ENCODE measurements at places on chromosomes 12 and 14.

DNA sequence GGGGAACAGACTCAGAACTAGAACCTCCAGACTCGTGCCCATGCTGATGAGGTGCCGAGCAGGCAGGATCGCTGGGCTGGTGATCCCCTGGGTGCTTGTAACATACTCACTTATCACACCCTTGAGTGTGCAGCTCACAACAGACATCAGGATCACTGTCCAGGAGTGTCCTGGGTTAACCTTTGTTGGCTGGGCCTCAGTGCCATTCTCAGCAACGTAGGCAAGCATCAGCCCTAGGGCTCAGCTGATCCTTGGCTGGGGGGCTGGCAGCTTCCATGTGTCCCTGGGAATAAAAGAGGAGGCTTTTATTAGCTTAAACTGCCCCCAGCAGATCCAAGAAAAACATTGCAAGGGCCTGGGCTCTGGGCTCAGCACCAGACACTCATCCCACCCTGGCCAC lies 1.6 kb downstream of the TMEM229B start:
- DNase-seq, result no peak

DNA sequence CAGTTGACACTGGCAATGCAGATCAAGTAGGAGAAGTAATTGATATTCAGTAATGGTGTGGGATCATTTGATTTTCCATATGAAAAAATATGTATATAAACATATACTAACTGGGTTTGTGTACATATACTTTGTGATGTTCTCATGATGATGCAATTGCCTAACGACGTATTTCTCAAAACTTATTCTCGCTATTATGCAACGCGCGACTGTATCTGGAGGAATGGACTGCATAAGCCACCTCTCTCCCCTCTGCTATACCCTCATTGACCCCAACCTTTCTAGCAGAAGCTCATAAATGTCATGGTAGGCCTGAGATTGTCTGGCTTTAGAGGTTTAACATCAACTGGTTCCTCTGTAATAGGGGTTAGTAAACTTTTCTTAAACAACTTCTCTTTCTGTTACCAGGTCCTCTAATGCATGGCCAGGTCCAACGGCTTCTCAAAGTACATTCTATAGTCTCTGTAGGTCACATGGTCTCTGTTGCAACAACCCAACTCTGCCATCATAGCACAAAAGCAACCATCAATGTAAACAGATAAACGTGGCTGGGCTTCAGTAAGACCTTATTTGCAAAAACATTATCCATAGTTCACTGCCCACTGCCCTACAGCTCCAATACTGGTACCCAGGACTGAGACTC lies 59.3 kb downstream of the FOXN3 start:
- DNase-seq, result peak; percentile 77

- no peak for DNase-seq
These were observed 30.8 kb downstream of the MAX start for GRCh38 chr14:65071544-65071943.

- no peak for DNase-seq
These were observed 12.2 kb downstream of the EIF5 start for GRCh38 chr14:103346286-103346685.

GRCh38 chr12:133203344-133204263 lies 22.3 kb downstream of the ZNF268 start:
- DNase-seq, result no peak

GRCh38 chr14:42001431-42001830 lies 394.8 kb downstream of the LRFN5 start:
- DNase-seq, result no peak

- DNase-seq, result no peak
These were observed 2.8 kb upstream of the CD4 start for GRCh38 chr12:6786416-6787094.

DNA sequence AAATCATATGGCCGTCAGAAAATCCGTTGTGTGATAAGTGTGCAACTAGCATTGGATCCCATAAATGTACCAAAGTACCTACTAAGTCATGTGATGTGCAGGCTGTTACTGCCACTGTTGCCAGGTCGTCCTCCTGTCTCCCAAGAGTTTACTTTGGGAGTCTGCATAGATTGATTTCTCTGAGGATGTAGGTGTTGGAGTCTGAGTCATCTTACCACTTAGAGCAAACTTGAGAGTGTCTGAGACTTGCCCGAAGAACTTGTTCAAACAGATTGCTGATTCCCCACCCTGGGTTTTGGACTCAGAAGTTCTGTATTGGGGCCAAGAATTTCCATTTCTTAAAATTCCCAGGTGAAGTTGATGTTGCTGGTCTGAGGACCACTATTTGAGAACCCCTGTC lies 11.4 kb downstream of the TMX1 start:
- DNase-seq, result no peak

GRCh38 chr12:67355428-67356379 lies 86.5 kb downstream of the CAND1 start:
- DNase-seq, result no peak

- DNase-seq, result no peak
These were observed 1046.9 kb upstream of the FLRT2 start for GRCh38 chr14:84483072-84483420.
